ENCODE measurements at places on chromosomes 5 and 9.

DNA sequence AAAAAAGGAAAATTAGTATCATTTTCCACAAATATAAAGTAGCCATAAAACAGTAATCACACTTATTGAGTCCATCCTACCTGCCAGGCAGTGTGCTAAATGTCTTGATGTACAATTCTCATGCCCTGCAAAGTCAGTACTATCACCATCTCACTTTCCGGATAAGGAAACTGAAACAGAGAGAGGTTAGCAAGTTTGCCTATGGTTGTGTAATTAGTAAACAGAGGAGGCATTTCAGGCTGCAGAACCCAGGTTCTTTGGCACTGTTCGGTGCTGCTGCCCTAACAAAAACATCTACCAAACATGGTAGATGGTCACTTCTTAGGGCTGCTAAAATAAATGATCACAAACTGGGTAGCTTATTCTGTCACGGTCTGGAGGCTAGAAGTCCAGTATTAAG lies 22.6 kb downstream of the PLAC8L1 start:
- DNase-seq: no peak

DNA sequence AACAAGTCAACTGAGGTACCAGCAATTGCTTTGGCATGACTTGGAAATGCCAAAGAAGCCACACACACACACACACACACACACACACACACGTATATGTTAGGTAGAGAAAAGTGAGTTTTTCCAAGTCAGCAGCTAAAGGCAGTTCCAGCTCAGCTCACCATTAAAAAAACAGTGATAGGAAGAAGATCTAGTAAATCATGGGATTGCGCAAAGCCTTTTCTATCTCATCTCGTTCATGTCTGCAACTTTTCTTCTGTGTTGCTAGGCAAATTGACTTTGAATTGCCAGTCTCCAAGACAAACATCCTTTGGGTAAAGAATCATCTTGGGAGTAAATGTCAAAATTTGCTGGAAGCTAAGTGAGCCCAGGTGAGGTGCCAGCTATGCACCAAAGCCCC lies 500.1 kb downstream of the ENC1 start:
- no peak for DNase-seq

GRCh38 chr9:130532426-130533080 lies 46.8 kb upstream of the FUBP3 start:
- no peak for DNase-seq

GRCh38 chr9:72633966-72634365 lies 112.6 kb downstream of the TMC1 start:
- DNase-seq: no peak

- no peak for DNase-seq
Measured at GRCh38 chr9:24333629-24334028, 212.1 kb downstream of the IZUMO3 start.

GRCh38 chr5:83331842-83332241 lies 139.7 kb upstream of the VCAN start:
- DNase-seq: no peak

GRCh38 chr9:134403292-134403681 lies 77.0 kb downstream of the RXRA start:
- DNase-seq: no peak

- DNase-seq: no peak
Measured at GRCh38 chr5:103600086-103600485, 37.5 kb upstream of the NUDT12 start.

GRCh38 chr9:92482329-92482728 lies at the start of gene ASPN:
Gene ASPN, minus strand, starts transcription at chr9:92482506.
- no peak for DNase-seq

- DNase-seq: no peak
Measured at GRCh38 chr9:74173284-74173683, 323.9 kb upstream of the RORB start.

DNA sequence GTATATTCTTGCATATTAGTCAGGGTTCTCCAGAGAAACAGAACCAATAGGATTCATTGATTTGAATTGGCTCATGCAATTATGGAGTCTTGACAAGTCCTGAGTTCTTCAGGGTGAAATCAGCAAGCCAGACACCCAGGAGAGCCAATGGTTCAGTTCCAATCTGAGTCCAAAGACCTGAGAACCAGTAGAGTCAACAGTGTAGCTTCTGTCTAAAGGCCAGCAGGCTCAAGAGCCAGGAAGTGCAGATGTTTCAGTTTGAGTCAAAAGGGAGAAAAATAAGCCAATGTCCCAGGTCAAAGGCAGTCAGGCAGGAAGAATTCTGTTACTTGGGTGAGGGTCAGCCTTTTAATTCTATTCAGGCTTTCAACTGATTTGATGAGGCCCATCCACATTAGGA lies 37.8 kb upstream of the ANKRD34B start:
- no peak for DNase-seq
